ENCODE measurements at places on chromosomes 5 and 9.
A peak's percentile ranks its signal among the peaks of the same experiment; 100 is the strongest.

DNA sequence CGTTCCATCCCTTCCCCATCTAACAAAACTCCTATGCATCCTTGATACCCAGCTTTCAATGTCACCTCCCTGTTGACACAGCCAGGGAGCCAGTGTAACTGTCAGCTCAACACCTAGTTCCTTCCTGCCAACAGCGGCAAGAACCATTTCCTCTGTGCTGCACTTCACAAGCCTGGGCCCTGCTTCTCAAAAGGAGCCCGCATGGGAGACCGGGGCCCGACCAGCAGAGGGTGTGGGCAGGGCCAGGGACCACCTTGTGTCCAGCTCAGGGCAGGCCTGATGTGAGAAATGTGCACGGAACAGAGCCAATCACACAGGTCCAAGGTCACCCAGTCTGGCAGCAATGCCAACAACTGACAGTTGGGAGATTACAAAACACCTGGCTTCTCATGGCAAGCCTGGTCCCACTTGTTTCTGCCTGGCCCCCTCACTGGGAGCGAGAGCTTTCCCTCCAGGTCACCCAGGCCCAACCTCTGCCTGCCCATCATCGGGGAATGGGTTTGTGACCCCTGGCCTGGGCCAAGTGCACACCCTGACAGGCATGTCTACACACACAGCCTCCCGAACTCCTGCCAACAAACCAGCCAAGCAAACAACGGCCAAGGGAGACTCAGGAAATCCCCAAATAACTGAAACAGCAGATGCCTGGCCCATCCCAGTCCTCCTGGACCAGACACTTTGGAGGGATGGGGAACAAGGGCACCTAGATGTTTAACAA is 3.1 kb downstream of the RNF44 start:
- no peak for DNase-seq

- no peak for DNase-seq
Observed at GRCh38 chr9:71326360-71326759, 204.9 kb upstream of the TRPM3 start.

DNA sequence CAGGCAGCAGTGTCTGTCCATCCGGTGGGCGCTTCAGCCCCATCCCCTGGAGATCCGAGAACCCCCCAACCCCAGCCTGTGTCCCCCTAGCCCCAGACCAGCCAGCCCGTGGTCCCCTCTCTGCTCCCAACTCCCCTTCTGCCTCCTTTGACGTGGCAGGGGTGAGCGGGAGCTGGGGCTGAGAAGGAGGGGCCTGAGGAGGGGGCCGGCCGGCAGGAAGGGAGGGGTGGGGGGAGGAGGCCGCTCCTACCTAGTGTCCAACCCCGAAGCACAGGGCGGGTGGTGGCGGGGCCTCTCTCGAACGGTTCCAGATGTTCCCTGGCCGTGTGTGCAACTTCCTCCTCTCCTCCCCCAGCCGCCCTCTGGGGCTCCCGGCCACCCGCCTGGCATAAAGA is 31.0 kb downstream of the GOLGA2 start:
- DNase-seq = no peak

GRCh38 chr5:58412081-58412480 is 47.8 kb downstream of the PLK2 start:
- no peak for DNase-seq

- no peak for DNase-seq
Observed at GRCh38 chr5:56671571-56671970, 143.8 kb upstream of the MAP3K1 start.

DNA sequence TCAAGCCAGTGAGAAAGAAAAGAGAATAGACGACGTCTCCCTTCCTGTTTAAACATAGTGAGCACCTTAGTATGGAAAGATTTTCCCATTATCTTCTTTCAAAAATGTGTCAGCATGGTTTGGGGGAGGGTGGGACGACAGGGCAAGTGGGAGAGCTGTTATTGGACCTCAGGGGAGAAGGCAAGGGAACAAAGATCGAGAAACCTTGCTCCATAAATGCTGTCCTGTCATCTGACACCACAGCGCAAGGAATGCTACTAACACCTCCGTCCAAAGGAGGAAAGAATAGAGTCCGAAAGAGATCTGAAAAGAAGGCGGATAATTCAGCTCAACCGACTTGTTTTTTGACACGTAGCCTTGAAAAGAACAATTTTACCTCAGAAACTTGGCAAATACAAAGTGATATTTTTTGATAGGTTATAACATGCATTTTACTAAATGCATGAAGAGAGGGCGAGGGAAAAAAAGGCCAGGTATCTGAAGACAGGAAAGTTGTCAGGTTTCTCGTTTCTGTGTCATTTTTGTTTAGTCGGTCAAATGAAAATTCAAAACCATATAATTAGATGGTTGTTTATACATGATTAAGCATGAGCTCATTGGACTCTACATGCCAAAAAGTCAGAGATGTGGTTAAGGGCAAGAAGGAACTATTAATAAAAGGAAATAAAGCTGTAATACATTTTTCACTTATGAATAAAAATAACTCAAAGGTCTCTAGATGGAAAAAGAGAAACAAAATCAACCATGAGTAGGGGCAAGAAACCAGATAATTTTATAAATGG is 155.7 kb downstream of the GLIS3 start:
- DNase-seq = no peak

GRCh38 chr5:140153905-140154304 is 21.1 kb upstream of the CYSTM1 start:
- DNase-seq = no peak

- no peak for DNase-seq
Observed at GRCh38 chr5:74786851-74787250, 19.8 kb downstream of the NSA2 start.

DNA sequence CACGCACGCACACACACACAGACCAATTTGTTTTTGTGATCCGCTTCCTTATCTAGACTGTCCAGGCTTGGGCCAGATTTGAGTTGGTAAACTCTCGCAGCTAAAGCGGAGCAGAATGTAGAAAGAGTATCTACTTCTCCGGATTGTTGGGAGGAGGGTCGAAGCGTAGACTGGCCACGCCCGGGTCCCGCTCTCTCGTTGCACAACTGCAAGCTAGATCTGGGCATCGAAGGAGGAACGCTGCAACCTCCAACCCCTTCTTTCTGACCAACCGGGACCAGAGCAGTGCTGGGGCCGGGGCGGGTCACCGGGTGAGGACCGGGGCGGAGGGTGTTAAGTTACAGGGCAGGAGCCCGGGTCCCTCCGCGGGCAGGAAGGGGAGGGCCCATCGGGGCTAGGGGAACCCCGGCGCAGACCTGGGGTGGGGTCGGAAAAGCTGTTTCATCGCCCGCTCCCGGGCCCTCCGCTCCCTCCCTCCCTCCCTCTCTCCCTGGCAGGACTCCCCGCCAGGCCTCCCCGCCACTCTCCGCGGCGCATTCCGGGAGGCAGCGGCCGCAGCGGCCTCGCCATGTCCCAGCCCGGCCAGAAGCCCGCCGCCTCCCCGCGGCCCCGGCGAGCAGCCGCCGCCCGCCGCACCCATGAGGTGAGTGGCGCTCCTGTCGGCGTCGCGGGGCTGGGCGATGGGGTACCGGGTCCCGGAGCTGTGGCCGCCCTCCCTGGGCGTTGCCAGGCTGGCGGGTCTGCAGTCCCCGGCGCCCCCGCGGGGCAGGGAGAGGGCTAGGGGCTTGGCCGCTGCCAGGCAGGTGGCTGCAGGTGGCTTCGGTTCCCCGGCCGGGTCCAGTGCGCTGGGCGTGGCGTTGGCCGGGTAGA is at the start of gene CAST:
CAST (plus strand) TSS at position 522 of the 870 bp plus-strand sequence; CDS start at position 569, 47 bp downstream.
- DNase-seq = no peak

GRCh38 chr5:104412649-104413240 is 850.2 kb upstream of the NUDT12 start:
- no peak for DNase-seq

GRCh38 chr5:134555223-134555889 is 29.9 kb downstream of the JADE2 start:
- DNase-seq = no peak

DNA sequence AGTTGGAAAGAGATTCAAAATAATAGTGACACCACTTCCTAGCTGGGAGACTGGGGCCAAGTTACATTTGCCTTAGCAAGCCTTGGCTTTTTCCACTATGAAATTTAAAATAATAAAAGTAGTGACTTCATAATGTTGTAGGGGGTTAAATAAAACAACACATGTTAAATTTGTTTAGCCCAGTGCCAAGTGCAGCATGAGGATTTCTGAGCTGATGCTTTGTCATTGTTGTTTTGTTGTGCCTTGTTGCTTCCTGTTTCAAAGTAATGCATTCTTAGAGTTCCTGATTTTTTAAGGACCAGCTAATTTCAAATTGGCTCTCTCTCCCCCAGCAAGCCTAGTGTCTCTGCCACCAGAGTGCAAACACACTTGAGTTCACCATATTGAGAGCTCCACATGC is 270.7 kb upstream of the PAPPA start:
- DNase-seq = no peak

DNA sequence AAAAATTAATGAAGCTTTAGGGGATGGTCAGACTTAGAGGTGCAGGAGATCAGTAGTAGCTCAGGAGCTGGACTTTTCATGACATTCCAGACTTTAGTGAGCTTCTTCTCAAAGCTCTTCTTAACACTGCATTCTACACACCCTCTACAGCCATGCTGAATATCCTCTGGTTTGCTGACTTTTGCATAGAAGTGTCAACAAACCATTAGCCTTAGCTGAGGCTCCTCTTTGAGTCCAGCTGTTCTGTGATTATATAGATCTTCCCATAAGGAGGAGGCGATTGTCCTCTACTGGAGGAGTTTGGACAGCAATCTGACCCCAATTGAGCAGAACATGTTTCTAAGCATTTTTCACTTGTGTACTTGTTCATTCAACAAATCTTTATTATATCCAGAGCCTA is 75.0 kb upstream of the RUSC2 start:
- DNase-seq = no peak

GRCh38 chr9:130437011-130437789 is 7.6 kb upstream of the ASS1 start:
- DNase-seq = no peak

DNA sequence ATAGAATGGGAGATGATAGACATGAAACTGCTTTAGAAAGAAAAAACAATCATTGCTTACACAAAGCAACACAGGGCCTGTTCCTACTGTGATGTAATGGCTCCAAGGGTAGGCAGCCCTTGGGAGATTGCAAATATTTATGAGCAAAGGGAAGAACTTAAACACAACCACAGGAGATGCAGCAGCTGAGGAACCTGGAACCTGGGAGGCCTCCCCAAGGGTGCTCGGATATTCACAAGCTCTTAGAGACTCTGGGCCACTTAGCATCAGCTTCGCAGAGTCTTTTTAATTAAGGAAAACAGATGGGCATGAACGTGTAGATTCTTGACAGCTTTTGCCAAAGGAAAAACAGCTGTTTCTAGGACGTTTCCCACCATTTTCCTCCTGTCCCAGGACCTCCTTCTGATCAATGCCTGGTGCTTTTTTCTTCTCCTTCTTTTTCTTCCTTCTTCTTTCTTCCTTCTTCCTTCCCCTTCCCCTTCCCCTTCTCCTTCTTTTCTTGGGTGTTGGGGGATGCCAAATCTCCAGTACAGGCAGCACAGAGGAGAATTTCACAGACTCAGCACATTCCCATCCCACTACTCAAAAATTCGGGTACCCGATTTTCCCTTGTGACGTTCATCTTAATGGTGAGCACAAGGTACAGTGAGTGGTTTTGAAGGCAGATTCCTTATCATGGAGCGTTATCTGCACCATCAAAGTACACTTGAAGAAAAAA is 28.1 kb upstream of the TCF7 start:
- no peak for DNase-seq

DNA sequence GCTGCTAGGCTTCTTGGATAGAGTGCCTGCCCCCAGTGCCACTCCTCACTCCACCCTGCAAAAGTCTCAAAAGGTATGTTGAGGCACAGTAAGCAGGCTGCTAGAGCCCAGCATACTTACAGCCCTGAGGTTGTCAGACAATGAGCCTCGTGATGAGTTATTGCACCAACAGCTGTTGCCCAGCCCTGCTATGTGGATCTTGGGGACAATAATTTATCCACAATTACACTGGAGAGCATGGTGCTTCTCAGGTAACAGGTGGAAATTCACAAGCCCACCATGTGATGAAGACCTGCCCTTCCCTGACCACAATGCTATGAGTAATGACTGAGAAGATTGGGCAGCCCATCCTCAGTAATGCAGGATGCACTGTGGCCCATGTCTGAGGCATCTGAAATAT is 36.5 kb downstream of the KCNIP1 start:
- DNase-seq = no peak

GRCh38 chr5:43041110-43041668 is 1.1 kb upstream of the ANXA2R start:
- no peak for DNase-seq

- no peak for DNase-seq
Observed at GRCh38 chr5:141603923-141604717, 14.7 kb downstream of the DIAPH1 start.

DNA sequence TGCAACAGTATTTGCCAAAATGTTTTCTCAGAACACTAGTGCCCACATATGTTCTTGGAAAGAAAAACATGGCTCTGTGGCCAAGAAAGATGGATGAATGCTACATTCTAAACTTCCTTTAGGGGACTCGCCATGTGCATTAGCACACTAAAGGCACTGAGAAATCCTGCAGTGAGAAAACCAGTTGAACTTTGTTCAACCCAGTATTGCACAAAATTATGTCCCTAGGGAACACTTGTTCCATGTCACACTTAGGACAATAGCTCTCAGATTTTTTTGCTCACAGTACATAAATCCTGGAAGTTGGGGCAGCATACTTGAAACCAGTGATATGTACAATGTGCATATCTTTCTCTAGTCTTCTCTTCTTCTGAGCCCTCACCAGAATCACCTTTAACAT is 96.6 kb downstream of the ADRB2 start:
- DNase-seq = no peak

- no peak for DNase-seq
Observed at GRCh38 chr5:169649486-169649885, 12.4 kb downstream of the DOCK2 start.

GRCh38 chr9:126144603-126145456 is 181.8 kb upstream of the MVB12B start:
- DNase-seq = peak; percentile 70

- peak; percentile 95 for DNase-seq
Observed at GRCh38 chr9:98056269-98057137, at the start of gene NANS. NANS (plus strand) TSS chr9:98056732; CDS start chr9:98056809, 77 bp downstream.

GRCh38 chr5:88889189-88890069 is 6.4 kb upstream of the MEF2C start:
- no peak for DNase-seq

DNA sequence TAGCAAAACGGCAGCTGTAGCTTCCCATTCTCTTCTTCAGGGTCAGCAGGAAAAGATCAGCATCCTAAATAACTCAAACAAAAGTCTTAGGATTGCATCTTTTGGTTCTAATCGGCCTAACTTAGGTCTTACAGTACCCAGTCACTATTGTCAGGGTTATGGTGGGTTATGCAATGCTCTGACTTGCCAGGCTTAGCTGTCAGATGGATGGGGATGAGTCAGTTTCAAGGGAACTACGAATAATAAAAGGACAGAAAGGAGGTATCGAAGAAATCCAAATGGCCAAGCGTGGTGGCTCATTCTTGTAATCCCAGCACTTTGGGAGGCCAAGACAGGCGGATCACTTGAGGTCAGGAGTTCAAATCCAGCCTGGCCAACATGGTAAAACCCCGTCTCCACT is 46.5 kb downstream of the PPP1R2B start:
- DNase-seq = no peak

DNA sequence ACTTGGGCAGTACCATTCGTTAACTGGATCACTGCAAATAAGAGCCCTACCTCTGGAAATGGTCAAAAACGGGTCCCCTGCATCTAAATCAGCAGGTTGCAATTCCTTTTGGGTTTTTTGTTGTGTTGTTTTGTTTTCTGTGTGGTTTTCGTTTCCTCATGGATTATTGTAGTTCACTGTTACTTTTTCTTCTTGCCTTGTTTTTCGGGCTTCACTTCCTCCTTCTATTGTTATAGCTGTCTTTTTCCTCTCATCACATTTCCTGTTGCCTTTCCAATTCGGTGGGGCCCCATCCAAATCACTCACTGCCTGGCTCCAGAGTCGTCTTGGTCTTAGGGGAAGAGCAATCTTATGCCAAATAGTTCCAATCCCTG is 8.7 kb upstream of the SSBP2 start:
- DNase-seq = no peak
